NCI-H1417 (cell line): ENCODE measurements at places on chromosomes 1 and 21.

- DNase-seq = no peak
These were observed 3.4 kb downstream of the BLZF1 start for GRCh38 chr1:169371404-169371803.

GRCh38 chr1:205500240-205501233 is 3.9 kb upstream of the CDK18 start:
- no peak for DNase-seq

GRCh38 chr1:78275456-78275855 is 215.3 kb upstream of the PTGFR start:
- no peak for DNase-seq

- DNase-seq = no peak
These were observed 59.0 kb upstream of the CACYBP start for GRCh38 chr1:174940646-174941175.

DNA sequence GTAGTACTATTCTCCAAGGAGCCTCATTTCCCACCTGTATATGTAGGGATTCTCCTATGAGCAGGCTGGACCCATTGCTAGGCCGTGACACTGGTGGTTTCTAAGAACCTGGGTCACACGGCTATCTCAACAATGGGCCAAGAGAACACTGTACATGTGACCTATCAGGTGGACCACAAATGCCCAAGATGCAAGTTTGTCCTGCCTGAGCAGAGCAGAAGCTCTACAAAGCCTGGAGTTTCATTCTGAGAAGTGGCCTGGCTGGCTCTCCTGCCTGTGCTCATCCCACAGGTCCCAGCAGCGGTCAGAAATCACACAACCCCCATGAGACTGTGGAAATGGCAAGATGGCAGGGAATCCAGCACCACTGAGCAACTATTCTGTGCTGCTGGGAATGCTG is 17.2 kb downstream of the THEMIS2 start:
- DNase-seq = no peak

DNA sequence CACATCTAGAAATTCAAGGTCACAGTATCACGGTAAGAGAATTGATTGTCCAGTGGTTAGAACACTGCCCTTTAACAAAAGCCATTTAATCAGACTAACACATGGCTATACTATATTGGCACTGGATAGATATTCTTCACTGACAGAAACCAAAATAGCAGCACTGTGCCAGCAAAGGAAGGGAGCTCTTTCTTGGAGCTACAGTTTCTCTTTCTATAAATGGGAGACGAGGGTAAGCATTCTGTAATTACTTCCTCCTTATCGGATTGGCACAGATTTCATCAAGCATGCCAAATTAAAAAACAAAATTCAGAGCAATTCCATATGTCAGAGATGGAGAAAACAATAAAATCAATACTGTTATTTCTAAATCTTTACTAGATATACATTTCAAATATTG is 115.7 kb upstream of the CACYBP start:
- no peak for DNase-seq
